ENCODE measurements at places on chromosomes 7 and 10. TPM values are rescaled to one million over a fixed set of nuclear protein-coding genes. Genes with fewer than 3 reads are reported as not detected.
A peak's percentile ranks its signal among the peaks of the same experiment; 100 is the strongest.

UNCX gene
- total RNA-seq = 0.55 TPM

DNA sequence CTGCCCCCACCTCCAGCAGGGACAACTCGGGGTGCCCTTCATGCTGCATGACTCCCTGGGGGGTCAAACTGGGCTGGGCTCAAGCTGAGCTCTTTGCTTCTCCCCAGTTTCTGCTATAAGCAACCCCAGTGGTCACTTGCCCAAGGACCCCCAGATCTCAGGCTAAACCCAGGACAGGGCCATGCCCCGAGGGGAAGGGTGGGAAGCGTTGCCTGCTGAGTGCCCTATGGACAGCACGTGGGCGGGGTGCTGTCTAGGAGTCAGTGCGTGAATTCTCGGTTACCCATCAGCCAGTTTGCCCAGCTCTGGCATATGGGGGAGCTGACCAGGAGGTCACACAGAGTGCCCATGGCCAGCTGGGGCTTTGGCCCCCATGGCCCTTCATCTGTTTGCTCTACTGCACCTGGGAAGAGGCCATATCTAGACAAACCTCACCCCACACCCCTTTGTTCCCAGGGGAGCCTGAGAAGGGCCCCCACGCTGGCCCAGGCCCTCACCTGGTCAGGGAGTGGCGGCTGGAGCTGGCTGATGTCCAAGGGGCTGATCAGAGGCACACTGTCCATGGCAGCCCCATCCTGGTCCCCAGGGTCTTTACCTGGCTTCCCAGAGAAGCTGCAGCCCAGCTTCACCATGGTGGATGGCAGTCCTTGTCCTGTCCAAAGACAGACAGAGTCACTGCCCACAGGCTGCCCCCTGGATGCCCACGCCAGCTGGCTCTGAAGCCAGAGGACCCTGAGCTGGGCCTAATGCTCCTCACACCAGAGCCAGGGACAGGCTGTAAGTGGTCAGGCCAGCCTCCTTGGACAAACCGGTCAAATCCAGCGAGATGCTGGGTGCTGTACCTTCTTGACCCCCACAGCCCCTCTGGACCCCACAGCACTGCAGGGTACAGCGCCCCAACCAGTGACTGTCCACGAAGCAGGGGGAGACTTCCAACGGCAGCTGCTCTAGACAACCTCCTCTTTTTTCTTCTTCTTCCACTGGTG is 8.0 kb downstream of the CALY start:
- DNase-seq = no peak

DNA sequence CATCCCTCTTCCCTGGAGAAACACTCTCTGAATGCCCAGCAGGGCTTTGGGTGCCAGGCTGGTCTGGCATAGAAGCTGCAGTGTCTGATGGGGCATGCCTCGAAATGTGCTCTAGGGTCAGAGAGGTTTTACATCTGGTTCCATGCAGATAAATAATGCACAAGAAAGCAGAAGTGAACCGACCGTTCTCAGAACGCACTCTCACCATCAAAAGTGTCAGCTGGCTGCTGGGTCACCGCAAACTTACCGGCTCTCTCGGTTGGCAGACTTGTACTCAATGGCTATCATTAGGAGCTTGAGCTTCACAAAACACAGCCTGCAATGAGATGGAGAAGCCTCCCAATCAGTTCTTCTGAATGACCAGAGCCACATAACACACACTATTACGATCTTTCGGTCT is 610.0 kb downstream of the KCNMA1 start:
- DNase-seq = no peak

TAC1 gene
- 50.4 TPM for total RNA-seq

DNA sequence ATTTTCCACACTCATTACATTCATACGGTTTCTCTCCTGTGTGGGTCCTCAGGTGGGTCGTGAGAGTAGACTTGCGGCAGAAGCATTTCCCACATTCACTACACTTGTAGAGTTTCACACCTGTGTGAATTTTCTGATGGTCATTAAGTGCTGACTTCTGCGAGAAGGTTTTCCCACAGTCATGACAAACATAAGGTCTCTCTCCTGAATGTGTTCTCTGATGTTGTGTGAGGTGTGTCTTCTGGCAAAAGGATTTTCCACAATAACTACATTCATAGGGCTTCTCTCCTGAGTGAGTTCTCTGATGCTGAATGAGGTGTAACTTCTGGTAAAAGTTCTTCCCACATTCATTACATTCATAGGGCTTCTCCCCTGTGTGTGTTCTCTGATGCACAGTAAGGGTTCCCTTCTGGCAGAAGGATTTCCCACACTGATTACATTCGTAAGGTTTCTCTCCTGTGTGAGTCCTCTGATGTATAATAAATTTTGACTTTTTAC is 15.1 kb downstream of the ZNF12 start:
- no peak for DNase-seq

DNA sequence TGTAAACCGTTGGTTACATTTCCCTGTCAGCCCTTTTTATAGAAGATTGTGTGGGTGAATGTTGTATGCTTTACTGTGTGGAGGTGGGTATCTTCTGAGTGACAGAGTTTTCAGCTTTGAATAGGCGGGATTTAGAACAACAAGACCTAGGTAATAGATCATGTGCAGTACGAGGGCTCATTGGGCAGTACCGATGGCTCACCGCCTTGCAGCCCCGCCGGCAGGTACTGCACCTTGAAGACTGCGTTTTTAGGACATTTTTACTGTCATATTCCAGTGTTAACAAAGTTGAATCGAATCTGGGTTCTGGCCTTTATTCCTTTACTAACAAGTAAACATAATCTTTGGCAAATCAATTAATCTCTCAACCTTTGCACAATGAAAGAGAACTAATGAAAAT is 55.9 kb upstream of the NCF1 start:
- no peak for DNase-seq

DNA sequence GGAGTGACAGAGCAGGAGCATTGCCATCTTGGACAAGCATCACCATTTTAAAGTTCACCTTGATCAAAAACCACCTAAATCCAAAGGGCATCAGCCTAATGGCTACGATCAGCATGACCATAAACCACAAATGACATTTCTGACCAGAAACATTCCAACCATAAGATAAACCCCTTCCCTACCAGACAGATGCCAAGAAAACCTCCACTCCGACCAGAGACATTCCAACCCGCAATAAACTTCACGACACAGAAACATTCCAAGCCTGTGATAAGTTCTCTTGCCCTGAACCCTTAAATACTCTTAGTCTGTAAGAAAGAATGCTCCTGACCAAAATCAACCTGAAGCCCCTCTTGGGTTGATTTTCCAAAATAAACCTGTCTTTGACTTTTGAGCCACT is 606.9 kb downstream of the POM121L12 start:
- DNase-seq = peak; percentile 5

GRCh38 chr7:129055294-129055816 is 444 bp upstream of the TNPO3 start:
- no peak for DNase-seq

GRCh38 chr10:35059481-35059880 is 30.7 kb downstream of the CUL2 start:
- no peak for DNase-seq

DNA sequence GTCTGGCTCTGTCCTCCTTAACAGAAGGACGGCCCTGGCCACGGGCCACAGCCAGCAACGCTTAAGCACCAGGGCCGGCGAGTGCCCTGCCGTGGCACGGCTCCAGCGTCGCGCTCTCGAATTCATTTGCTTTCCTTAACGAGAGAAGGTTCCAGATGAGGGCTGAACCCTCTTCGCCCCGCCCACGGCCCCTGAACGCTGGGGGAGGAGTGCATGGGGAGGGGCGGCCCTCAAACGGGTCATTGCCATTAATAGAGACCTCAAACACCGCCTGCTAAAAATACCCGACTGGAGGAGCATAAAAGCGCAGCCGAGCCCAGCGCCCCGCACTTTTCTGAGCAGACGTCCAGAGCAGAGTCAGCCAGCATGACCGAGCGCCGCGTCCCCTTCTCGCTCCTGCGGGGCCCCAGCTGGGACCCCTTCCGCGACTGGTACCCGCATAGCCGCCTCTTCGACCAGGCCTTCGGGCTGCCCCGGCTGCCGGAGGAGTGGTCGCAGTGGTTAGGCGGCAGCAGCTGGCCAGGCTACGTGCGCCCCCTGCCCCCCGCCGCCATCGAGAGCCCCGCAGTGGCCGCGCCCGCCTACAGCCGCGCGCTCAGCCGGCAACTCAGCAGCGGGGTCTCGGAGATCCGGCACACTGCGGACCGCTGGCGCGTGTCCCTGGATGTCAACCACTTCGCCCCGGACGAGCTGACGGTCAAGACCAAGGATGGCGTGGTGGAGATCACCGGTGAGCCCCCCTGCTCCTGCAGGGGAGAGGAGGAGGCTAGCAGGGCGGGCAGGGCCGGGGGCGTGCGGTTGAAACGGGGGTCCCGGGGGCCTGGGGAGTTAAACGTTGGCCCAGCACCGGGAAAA is at the start of gene HSPB1:
TSS of gene HSPB1 (plus strand) at position 327 of the 855 bp plus-strand sequence. CDS start at position 367, 40 bp downstream.
- DNase-seq = no peak

All from kidney epithelial cell (primary cell).